ENCODE measurements at places on chromosomes 7 and 10.

DNA sequence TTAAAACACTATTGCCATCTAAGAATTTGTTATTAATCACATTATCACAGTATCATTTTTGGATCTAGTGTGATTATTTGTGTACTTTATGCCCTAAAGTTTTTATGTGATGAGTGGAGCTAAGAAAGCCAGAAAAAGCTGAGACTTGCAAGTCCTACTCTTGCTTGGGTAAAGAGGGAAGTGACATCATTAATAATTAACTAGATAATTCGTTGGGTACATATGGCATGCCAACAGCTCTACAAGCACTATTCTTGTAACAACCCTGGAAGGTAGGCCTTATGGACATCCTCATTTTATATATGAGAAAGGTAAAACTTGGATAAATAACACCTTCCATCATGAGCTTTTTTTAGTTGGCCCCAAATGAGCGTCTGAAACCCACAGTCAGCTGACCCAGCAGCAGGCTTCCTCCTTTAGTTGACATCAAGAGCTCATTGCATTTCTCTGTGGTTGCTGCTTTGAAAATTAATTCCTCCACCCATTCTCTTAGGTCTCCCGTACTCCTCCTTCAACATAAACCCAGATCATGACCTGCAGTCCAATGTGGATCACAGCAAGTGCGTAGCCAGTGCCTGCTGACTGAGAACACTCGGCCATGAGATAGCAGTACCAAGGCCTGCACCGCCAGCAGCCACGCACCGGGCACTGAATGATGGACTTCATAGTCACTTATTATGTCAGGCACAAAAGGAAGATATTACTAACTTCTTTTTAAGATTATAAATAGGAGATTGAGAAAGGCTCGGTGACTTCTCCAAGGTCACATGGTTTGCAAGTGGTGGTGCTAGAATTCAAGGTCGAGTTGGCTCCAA is 292.0 kb upstream of the AOAH start:
- DNase-seq = no peak

DNA sequence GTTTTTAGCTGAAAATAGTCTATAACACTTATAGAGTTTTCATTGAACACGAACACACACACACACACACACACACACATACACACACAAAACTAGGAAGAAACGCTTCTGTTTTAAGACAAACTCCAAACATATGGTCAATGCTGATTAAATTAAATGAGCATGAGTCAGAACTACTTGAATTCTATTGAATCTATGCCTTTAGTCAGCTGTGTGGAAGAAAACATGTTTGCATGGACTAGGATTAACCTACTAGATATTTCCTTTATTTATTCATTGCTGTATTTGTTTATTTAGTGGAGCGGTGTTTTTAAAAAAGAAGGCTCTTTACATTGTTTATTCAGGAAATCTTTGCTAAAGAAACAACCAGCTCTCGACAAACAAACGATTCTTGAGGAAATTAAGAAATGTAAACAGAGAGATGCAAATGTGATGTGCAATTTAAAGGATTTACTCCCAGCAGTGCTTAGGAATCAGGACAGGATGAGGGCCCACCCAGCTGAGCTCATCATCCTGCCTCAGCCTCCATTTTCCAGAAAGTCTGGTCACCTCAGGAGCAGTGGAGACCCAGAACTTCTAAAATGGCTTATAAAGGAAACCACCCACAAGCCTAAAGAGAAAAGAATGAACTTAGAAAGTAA is 83.2 kb downstream of the PDE1C start:
- no peak for DNase-seq

DNA sequence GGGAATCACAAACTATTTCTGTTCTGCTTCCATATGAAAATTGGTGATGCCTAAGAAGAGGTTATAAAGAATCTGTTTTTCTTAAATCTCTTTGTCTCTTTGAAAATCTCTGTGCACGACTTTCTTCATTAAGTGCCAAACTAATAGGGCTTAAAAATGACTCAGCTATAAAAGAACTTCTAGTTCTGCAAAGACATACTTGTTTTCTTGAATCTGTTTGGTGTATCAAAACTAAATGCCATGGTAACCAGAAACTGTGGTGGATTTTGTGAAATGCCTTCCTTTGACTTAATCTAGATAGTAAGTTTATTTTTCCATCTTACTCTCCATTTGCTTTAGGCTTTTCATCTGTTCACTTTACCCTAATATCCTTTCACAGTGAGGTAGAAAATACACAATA is 417.8 kb downstream of the PARD3 start:
- no peak for DNase-seq

- DNase-seq = no peak
These were observed 8.7 kb upstream of the LUC7L2 start for GRCh38 chr7:139351027-139351426.

- DNase-seq = no peak
These were observed 106.4 kb downstream of the CH25H start for GRCh38 chr10:89100680-89101079.

DNA sequence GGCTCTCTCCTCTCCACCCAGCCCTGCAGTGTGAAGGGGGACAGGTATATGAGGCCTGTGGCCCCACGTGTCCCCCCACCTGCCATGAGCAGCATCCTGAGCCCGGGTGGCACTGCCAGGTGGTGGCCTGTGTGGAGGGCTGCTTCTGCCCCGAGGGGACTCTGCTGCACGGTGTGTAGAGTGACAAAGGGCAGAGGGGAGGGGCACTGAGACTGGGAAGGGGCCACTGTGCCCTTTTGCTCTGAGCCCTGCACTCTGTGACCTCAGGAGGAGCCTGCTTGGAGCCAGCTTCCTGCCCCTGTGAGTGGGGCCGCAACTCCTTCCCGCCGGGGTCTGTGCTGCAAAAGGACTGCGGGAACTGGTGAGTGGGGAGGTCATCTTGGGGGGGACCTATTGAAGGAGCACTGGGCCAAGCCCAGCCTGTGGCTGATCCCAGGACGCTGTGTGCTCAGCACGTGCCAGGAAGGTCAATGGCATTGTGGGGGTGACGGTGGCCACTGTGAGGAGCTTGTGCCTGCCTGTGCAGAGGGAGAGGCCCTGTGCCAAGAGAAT is 15.0 kb upstream of the ZNF467 start:
- DNase-seq = no peak

GRCh38 chr10:61621605-61622051 is 41.1 kb upstream of the CABCOCO1 start:
- DNase-seq = peak; percentile 70

- DNase-seq = no peak
These were observed 227.8 kb upstream of the LRRTM3 start for GRCh38 chr10:66698069-66698468.

DNA sequence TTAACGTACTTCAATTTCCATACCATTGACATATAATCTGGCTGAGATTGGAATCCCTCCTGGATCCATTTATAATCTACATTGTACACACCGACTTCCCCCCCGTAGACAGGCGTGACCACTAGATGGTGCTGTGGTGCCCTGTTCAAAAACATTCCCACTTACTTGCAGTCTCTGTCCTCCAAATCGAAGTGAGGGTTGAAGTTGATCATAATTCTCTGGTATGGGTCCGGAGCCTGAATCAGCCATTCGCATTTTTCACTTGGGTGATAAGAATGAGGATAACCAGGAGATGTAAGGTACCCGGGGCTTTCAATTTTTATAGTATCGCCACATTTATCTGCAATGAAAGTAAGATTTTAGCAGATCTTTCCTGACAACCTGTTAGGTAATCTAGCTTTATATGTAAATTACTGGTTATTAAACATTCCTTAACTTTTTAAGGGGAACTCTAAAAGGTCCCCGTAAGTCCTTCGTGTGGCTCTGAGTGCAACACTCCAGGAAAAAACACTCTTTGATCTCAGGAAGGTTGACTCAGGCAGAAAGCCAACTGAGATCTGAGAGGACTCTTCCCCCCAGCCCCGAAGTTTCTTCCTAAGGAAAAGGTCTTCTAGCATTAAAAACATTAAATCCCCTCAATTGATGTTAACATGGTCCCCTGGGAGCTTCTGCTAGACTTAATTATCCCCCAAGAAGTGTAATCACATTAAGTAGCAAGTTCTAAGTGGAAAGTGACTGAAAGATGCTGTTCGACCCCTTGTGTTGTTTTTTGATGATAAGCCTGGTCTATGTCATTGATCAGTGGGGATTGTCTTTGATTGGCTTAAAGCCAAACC is 3.7 kb downstream of the NRP1 start:
- DNase-seq = peak; percentile 57

GRCh38 chr7:138691178-138691577 is 10.0 kb downstream of the SVOPL start:
- no peak for DNase-seq

DNA sequence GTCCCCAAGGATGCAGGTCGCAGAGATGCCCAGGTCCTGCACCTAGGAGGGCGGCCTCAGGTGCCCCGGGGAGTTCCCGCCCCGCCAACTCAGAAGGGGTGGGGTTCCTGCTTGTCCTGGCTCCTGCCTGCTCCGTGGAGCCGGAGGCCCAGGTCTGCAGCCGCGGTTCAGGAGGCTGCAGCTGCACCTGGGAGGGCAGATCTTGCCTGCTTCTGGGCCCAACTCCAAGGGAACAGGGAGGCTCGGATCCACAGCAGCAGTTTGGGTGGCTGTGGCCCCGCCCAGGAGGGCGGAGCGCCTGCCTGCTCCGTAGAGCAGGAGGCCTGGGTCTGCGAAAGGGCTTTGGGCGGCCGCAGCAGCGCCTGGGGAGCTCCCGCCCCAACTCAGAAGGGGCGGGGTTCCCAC is 108.2 kb upstream of the EGR2 start:
- DNase-seq = no peak

DNA sequence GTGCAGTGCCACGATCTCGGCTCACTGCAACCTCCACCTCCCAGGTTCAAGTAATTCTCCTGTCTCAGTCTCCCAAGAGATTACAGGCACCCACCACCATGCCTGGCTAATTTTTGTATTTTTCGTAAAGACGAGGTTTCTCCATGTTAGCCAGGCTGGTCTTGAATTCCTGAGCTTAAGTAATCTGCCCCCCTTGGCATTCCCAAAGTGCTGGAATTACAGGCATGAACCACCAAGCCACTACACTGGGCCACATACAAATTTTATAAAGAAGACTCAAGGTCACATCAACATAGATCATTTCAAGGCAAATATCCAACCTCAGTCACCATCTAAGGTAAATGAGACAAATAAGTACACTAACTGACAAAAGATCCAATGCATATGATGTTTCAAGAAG is 32.1 kb downstream of the IGF2BP3 start:
- DNase-seq = no peak

DNA sequence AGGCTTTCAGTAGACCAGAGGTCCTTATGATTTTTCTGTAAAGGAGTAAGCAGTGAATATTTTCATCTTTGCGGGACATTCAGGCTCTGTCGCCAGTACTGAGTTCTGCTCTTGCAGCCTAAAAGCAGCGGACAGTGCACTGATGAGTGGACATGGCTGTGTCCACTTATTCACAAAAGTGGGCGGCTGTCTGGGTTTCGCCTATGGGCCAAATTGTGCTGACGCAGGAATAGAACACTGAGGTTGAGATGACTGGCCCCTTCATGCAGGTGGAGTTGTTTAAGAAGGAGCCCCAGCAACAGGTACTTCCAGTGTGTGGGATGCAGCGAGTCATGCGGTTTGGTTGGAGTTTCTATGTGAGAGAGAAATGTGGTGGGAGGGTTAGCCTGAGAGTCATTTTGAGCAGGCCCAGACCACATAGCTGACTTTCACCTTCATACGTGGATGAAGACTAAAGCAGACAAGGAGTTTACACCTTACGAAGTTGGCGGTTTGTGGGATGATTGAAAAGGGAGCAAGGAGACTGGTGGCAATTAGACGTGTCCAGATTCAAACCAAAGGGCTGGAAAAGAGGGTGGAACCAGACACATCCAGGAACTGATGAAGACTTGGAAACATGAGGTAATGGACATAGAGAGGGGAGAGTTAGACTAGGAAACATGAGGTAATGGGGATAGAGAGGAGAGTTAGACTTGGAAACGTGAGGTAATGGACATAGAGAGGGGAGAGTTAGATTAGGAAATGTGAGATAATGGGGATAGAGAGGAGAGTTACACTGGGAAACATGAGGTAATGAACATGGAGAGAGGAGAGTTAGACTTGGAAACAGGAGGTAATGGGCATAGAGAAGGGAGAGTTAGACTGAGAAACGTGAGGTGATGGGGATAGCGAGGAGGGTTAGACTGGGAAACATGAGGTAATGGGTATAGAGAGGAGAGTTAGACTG is 38.2 kb downstream of the WDR37 start:
- no peak for DNase-seq

DNA sequence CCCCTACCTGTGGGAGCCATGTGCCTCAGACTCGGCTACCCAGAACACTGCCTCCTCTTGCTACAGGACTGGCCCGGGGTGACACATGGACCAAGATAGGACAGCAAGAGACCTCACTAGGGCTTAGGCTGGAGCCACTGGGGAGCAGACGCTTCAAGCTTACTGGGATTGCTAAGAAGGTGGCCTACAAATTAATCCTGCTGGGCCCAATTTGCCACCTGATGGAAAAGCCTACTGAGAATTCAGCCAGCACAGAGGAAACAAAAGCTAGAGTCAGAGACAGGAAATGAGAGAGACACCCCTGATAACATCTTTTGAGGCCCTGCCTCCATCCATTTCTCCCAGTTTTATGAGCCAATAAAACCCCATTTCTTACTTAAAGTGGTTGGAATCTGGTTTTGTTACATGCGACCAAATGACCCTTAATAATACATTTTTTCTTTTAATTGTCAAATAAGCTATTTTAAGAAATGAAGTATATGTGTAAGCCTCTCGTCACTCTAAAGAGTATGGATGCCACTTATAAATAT is 282.1 kb downstream of the CXCL12 start:
- DNase-seq = no peak

DNA sequence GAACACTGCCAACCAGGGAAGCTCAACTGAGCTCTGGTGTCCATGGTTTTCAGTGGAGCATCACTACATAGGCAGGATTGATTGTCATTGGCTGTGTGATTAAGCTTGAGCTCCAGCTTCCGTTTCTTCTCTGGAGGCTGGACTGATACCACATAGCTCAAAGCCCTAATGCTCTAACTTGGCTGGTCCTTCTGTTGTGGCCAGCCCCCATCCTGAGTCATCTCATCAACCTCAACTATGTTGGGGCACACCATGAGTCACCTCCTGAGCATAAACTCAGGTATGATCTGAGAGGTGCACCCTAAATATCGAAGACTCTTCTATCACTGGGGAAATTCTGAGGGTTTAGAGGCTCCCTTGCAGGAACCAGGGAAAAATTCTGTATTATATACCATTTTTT is 114.5 kb upstream of the INHBA start:
- no peak for DNase-seq

Measured in NCI-H1092 treated with DMSO at 0.1 percent for 48 hours (cell line).